Chondrocyte (in vitro differentiated cells): ENCODE measurements at places on chromosomes 12 and 14. TPM values are rescaled to one million over a fixed set of nuclear protein-coding genes. Genes with fewer than 3 reads are reported as not detected.

DPPA3 gene
- total RNA-seq = not detected in 3 replicates

FERMT2 gene
- 423 to 518 TPM (median 494 TPM) in 3 replicates for total RNA-seq

COCH gene
- total RNA-seq = 4.2 to 15.6 TPM (median 14.7 TPM) in 3 replicates

GRCh38 chr14:103220134-103220981 is 97.1 kb downstream of the TNFAIP2 start:
- no peak for DNase-seq

DNA sequence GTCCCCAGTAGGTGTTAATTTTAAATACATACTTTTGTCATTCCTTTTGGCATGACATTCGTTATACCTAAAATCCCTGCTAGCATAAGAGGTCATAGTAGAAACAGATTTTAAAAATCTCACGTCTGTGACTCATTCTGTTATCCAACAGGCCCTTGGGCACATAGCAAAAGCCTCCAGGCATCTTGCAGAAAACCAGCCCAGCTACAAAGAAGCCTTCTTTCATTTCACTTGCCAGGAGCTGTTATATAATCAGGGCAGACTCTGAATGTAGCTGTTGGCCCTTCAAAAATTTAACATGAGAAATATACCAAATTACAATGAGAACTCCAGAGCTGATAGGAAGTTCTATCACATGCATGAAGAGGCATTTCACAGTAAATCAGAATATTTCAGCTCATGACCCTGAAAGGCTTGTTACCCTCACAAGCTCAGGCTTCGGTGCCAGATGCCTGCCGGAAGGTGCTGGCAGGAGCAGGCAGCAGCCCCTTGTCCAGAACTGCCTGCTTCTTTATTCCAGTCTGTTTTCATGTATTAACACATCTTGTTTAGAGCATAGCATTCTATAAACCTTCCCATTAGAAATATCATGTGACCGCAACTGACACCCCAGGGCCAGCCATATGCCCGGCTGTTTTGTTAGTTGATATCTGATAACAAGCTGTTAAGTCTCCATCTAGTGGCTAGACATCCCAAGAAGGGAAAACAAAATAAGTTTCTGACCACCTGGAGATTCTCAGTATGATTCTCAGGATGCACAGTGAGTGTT is 17.8 kb downstream of the E2F7 start:
- no peak for DNase-seq
